Activated naive CD8-positive, alpha-beta T cell treated with anti-CD3 and anti-CD28 coated beads for 36 hours (primary cell): ENCODE measurements at places on chromosomes 2 and 18. TPM values are rescaled to one million over a fixed set of nuclear protein-coding genes. Genes with fewer than 3 reads are reported as not detected.
A peak's percentile ranks its signal among the peaks of the same experiment; 100 is the strongest.

GRCh38 chr18:63470751-63471150 lies 6.0 kb upstream of the SERPINB5 start:
- DNase-seq = no peak
- H3K4me3 ChIP-seq = no peak overlapping the region
- no peaks in the 10 kb centered on the region for H3K36me3 ChIP-seq
- no peak overlapping the region for H3K27ac ChIP-seq

Gene ANKRD29
- not detected for total RNA-seq

GRCh38 chr2:69798290-69798908 lies 31.1 kb upstream of the GMCL1 start:
- H3K27me3 ChIP-seq = peaks cover 3% of the 10 kb centered on the region
- H3K4me3 ChIP-seq = peak overlapping the region; percentile 42
- H3K27ac ChIP-seq = no peak overlapping the region
- H3K36me3 ChIP-seq = no peaks in the 10 kb centered on the region

GRCh38 chr2:76506538-76506937 lies 795.8 kb upstream of the GCFC2 start:
- H3K4me1 ChIP-seq = no peaks in the 10 kb centered on the region
- no peak overlapping the region for H3K27ac ChIP-seq
- no peaks in the 10 kb centered on the region for H3K36me3 ChIP-seq
- DNase-seq = no peak

DNA sequence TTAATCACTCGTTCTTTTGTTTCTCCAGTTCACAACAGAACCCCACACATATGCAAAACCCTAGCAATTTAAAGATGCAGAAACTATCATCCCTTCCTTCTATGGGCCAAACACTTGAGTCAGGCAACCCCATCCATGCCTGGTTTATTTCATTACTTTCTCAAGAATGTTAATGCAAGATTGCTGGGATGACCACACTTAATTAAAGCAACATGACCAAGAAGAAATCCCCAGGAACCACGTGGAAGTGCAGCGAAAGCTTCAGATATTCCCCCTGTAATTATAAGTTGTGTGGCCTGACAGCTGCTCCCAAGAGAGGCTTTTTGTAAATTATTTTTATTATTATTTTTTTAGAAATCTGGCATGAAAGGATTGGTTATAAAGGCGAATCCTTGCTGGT lies 246.2 kb upstream of the ID2 start:
- no peaks in the 10 kb centered on the region for H3K36me3 ChIP-seq
- no peaks in the 10 kb centered on the region for H3K27me3 ChIP-seq
- H3K27ac ChIP-seq = no peak overlapping the region
- H3K4me1 ChIP-seq = peaks cover 13% of the 10 kb centered on the region

Gene RAPGEF4
- total RNA-seq = 0.72 TPM

DNA sequence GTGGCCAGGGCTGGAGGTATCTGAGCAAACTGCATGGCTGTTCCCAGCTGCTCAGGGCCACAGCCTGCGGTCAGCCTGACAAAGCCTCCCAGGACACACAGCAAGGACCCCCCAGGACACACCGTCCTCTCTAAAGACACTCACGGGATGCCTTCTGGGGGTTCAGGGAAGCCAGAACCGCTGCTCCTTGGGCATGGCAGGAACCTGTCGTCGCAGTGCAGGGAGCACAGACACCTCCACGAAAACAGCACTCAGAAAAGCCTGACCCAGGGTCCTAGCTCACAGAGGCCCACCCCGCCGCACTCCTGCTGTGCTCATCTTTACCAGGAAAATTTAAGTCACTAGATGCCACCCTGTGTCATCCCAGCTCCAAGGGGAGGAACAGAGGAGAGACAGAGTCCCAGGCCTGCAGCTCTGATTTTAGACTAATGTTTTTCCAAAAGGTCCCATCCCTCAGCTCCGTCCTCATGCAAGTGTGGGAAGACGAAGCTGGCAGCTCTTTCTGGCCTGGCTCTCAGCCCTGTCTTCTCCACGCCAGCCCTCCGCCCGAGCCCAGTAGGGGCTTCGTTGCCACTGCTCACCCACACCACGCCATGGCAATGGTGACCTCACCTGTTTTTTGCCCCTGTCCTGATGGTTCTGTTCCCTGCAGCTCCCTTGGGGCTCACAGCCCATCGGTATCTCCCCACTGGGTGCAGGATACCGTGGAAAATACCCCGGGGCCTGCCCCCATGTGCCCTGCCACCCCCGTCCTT lies 23.9 kb upstream of the SLC66A3 start:
- no peaks in the 10 kb centered on the region for H3K36me3 ChIP-seq
- DNase-seq = no peak
- no peaks in the 10 kb centered on the region for H3K27me3 ChIP-seq
- H3K4me3 ChIP-seq = no peak overlapping the region
- H3K4me1 ChIP-seq = peaks cover 14% of the 10 kb centered on the region

- H3K4me1 ChIP-seq = no peaks in the 10 kb centered on the region
- no peaks in the 10 kb centered on the region for H3K36me3 ChIP-seq
- no peak for DNase-seq
- H3K27me3 ChIP-seq = no peaks in the 10 kb centered on the region
- H3K4me3 ChIP-seq = no peak overlapping the region
These were observed 31.3 kb upstream of the SLC25A52 start for GRCh38 chr18:31791817-31792579.

- H3K4me1 ChIP-seq = peaks cover 2% of the 10 kb centered on the region
- H3K4me3 ChIP-seq = no peak overlapping the region
- H3K36me3 ChIP-seq = no peaks in the 10 kb centered on the region
- H3K27me3 ChIP-seq = peaks cover 9% of the 10 kb centered on the region
These were observed 91.6 kb upstream of the TANK start for GRCh38 chr2:161068670-161069069.

DNA sequence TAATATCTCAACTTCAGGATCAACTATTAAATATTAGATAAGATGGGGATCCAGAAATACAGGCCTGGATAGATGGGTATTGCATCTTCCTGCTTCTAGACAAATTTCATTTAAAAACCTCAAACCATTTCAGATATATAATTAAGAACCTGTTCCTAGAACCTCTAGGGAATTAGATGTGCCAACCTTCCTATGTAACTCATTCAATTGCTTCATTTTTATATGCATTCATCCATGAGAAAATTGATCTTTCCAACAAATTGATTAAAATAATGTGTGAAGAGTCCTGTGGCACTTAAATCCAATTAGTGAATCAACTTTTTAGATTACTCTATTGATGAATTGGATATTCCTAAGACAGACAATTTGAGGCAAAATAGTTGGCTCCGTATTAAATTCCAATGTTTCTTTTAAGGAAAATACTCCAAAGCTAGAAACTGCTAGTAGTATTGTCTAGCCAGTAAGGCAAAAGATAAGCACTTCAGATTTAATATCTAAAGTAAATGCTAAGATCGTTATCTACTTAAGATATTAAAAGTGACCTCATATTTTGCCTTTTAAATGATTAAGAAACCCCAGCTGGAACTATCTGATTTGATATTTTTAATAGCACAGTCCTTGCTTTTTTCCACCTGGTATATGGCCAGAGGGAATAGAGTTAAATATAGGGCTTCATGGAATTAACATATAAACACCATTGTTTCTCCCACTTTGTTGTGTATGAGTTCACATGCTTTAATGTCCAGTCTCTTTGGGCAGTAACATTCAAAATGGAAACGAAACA lies 35.8 kb downstream of the DARS1 start:
- H3K4me3 ChIP-seq = no peak overlapping the region
- H3K27ac ChIP-seq = peak overlapping the region; percentile 20
- peaks cover 49% of the 10 kb centered on the region for H3K4me1 ChIP-seq

GRCh38 chr2:237603718-237604362 lies 13.3 kb upstream of the RAB17 start:
- H3K4me1 ChIP-seq = peaks cover 16% of the 10 kb centered on the region
- no peak for DNase-seq
- H3K36me3 ChIP-seq = no peaks in the 10 kb centered on the region

- H3K4me3 ChIP-seq = no peak overlapping the region
- DNase-seq = no peak
- no peaks in the 10 kb centered on the region for H3K4me1 ChIP-seq
- no peak overlapping the region for H3K27ac ChIP-seq
- H3K27me3 ChIP-seq = peaks cover 25% of the 10 kb centered on the region
These were observed 199.3 kb downstream of the LTBP1 start for GRCh38 chr2:33146102-33146501.

Gene XDH
- not detected for total RNA-seq

Gene REEP1
- total RNA-seq = 0.20 TPM

- H3K27ac ChIP-seq = no peak overlapping the region
- H3K27me3 ChIP-seq = no peaks in the 10 kb centered on the region
- no peak for DNase-seq
- H3K36me3 ChIP-seq = no peaks in the 10 kb centered on the region
- peaks cover 13% of the 10 kb centered on the region for H3K4me1 ChIP-seq
These were observed 100.9 kb downstream of the MTCL1 start for GRCh38 chr18:8806100-8806797.

DNA sequence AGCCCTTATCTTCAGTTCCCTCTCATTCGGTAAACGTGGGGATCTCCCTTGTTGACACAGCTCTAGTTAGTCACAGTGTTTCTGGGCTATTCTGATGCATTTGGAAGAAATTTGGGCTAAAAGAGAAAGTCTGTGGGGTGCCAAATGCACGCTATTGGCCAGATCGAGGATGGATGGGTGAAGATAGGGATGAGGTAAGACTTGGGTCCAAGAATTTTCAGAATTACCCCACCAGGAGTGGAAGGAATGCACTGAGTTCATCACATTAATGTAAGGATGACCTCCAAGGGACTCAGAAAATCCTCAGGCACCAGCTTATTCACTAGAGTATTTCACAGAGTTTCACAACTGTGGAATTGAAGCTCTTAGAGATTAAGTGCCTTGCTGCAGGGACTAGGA lies 49.3 kb downstream of the NRP2 start:
- H3K36me3 ChIP-seq = no peaks in the 10 kb centered on the region
- DNase-seq = no peak
- H3K27ac ChIP-seq = no peak overlapping the region
- H3K27me3 ChIP-seq = no peaks in the 10 kb centered on the region
- no peak overlapping the region for H3K4me3 ChIP-seq

Gene SEC11C
- total RNA-seq = 56.8 TPM

Gene VWA3B
- total RNA-seq = not detected

Gene SPATA3
- not detected for total RNA-seq

Gene SAG
- total RNA-seq = not detected

DNA sequence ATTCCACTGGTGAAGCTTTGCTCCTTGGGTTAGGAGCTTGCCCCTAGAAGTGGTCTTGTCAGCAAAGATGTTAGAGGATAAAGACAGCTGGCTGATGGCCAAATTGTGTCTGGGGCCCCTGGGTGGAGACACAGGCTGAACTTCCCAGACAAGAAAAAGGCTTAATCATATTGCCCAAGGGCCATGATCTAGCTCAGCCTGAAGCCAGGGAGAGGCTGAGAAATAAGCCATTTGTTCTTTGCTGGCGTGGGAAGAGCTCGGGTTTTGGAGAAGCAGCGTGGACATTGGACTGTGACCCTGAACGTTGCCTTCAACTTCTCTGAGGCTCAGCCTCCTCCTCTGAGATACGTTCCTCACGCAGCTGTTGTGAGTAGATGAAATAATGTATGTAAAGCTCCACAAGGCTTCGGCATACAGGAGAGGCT lies 153.0 kb downstream of the ZFP36L2 start:
- no peaks in the 10 kb centered on the region for H3K36me3 ChIP-seq
- DNase-seq = no peak
- H3K27ac ChIP-seq = no peak overlapping the region
- no peaks in the 10 kb centered on the region for H3K4me1 ChIP-seq
- no peaks in the 10 kb centered on the region for H3K27me3 ChIP-seq

DNA sequence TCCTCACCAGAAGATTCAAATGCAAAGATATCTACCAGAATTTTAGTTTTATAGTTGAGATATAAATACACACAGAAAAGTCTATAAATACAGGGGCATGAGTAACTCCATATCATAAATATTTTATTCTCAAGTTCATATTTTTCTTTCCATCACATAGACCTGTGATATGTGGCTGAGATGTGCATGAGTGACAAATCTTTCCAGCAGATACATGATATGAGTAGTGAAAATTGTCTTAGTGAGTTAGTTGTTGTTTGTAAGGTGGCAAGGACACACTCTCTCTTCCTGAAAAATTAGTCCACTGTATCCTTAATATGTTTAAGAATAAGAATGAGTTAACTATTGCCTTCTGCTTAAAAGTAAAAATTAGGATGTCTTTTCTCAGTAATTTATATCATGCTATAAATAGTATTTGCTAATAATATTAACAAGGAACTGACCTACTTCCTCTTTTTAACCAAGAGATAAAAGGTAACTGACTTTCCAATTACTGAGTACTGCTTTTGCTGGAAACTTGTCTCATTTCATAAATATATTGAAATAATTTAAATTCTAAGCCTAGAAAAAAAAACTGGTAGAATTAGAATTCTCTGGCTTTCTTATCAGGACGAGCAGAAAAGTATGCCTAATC lies 85.2 kb upstream of the SESTD1 start:
- no peak for DNase-seq
- no peak overlapping the region for H3K27ac ChIP-seq
- no peaks in the 10 kb centered on the region for H3K4me1 ChIP-seq
- no peak overlapping the region for H3K4me3 ChIP-seq

GRCh38 chr2:19299522-19299921 lies 58.9 kb downstream of the OSR1 start:
- H3K27me3 ChIP-seq = no peaks in the 10 kb centered on the region
- no peak overlapping the region for H3K27ac ChIP-seq
- no peak for DNase-seq
- H3K4me1 ChIP-seq = no peaks in the 10 kb centered on the region

GRCh38 chr2:127658641-127659407 lies 12.9 kb downstream of the GPR17 start:
- H3K36me3 ChIP-seq = no peaks in the 10 kb centered on the region
- peaks cover 3% of the 10 kb centered on the region for H3K4me1 ChIP-seq
- peaks cover 28% of the 10 kb centered on the region for H3K27me3 ChIP-seq

DNA sequence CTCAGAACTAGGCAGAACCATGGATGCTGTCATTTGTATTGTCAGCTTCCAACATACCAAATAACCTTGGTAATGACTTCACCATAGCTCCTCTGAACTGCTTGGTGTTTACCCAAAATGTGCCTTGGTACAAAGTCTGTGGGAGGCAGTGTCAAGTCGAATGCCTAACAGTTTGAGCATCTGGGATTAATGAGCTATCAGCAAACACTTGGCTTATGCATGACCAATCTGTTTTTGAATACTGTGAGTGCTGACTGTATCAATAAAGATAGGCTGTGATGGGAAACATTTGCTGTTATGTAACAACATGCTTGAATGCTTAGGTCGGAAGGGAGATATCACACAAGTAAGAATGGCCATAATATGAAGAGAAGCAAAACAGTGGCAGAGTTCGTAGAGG lies 455.4 kb downstream of the CMPK2 start:
- peaks cover 5% of the 10 kb centered on the region for H3K27me3 ChIP-seq
- DNase-seq = no peak
- H3K4me1 ChIP-seq = no peaks in the 10 kb centered on the region
- H3K36me3 ChIP-seq = no peaks in the 10 kb centered on the region
- H3K27ac ChIP-seq = no peak overlapping the region
- no peak overlapping the region for H3K4me3 ChIP-seq

- H3K4me1 ChIP-seq = peaks cover 23% of the 10 kb centered on the region
- peaks cover 4% of the 10 kb centered on the region for H3K27me3 ChIP-seq
- no peak for DNase-seq
- no peaks in the 10 kb centered on the region for H3K36me3 ChIP-seq
These were observed 277.0 kb upstream of the HNRNPA3 start for GRCh38 chr2:176935543-176936102.

- no peak for DNase-seq
- H3K4me1 ChIP-seq = peaks cover 75% of the 10 kb centered on the region
These were observed 4.7 kb upstream of the CXCR4 start for GRCh38 chr2:136122661-136123060.
